ENCODE measurements at places on chromosomes 11 and 22.

DNA sequence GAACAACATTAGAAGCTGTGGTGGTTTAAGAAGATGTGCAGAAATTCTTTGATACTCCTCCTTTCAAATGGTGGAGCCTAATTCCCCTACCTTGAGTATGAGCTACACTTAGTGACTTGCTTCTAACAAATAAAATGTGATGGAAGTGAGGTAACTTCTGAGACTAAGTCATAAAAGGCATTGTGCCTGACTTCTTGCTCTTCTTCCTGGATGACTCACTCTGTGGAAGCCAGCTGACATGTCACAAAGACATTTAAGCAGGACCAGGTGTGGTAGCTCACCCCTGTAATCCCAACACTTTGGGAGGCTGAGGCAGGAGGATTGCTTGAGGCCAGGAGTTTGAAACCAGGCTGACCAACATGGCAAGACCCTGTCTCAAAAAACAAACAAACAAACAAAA lies 3.9 kb upstream of the PLA2G3 start:
- no peak for DNase-seq

DNA sequence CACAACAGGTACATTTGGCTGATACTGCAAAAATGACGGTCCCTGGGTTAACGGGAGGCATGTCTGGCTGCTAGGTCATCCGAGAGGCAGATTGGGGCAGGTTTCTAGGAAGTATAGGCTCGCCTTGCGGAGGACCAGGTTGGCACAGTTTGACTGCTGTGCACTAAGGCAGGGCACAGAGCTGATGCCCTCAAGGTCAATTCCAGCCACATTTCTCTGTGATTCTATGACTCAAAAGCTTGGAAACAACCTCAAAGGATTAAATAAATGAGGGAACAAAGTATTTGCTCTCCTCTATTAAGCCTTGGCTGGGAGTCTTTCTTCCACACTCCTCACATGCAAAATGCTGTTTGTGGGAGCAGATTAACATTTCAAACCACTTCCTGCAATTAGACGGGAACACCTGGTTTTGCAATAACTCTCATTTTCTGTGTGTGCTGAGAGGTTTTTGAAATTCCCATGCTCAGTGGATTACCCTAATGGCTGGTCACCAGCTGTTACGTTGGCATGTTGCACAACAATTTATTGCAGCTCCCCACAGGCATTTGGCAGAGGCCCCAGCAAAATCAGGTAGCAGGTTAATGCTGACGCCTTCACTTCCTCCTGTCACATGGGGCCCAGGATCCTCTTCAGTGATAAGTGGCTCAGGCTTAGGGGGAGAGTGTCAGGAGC lies 61.0 kb upstream of the PLET1 start:
- DNase-seq = peak; percentile 68

DNA sequence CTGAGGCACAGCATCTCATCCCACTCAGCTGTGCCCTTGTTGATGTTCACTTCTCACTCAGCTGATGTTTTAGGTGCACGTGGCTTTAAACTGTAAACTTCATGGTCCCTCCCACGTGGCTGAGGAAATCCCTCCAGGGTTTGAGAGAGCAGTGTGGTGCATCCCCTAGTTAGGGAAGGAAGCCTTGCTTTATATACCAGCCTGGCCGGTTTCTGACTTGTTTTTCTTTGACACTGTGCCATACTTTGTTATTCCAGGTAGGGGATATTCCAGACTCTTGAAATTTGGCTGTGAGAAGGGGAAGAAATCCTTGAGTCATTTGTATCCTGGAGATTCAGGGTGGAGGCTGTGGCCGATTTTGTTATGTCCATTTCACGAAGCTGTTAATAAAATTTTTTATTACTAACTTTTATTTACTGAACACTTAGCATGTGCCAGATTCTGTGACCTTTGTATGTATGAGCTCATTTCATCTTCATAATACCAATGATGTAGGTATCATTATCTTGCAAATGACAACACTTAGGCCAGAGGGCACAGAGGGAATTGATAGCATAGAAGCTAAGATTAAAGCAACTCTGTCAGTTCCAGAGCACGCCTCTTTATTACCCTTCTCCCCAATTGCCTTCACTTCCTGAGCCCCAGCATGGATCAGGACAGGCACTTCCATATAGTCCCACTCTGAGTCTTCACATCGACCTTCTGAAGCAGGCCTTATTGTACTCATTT lies 116.6 kb downstream of the NAV2 start:
- DNase-seq = no peak

DNA sequence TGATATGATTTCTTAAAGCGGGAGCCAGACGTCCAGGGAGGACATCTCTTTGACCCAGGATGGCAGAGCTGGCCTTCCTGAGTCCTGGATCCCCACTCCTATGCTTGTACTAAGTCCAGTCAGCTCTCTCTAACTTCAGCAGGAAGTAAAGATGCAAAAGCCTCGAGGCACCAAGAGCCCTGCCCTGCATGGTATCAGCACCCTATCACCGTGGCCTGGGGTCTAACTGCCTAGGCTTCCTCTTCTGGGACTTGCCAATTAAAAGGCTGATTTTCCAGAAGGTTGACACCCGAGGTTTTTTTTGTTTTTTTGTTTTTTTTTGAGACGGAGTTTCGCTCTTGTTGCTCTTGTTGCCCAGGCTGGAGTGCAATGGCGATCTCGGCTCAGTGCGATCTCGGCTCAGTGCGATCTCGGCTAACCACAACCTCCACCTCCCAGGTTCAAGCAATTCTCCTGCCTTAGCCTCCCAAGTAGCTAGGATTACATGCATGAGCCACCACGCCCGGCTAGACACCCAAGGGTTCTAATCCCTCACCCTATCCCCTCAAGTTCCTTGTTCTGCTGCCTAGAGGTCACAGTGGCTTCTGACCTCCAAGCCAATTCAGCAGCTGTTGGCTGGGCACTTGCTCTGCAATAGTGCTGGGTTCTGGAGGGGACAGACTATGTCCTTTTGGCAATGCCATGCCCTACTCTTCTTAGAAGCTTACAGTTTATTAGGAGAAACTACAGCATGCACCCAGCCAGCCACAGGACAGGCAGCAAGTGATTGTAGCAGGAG lies 50.6 kb upstream of the FTH1 start:
- no peak for DNase-seq

GRCh38 chr11:64711956-64712362 lies 11.0 kb downstream of the NRXN2 start:
- no peak for DNase-seq

- peak; percentile 57 for DNase-seq
Observed at GRCh38 chr22:37564111-37564711, 3.9 kb downstream of the CDC42EP1 start.

DNA sequence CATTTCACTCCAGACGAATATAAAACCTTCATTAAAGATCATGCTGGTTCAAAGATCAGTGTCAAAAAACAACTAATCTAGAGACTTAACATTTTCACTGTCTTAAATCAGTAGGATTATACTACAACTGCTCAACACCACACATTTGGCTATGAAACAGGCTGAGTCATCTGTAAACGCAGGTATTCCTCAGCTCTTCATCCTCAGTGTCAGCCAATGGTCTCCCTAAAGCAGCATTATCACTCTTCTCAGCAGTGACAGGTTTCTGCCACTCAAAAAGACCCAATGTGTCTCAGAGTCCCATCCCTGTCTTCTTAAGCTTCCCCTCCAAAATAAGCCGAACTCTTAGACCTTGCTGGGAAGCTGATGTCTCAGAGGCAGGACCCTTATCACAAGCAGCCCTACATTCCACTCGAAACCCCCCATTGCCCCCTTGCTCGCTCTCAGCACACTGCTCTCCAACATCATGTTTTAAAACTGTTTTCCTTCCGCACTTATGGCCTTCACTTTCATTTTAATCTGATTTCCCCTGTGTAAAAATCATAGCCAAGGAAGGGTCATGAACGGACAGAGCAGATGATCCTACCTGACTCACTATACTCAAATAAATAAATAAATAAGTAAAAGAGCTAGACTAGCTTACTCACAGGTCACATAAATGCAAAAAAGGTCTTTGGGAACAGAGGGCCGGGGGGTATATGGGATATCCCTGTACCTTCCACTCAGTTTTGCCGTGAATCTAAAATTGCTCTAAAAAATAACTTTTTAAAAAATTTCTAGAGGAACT lies 23.0 kb downstream of the CDON start:
- DNase-seq = no peak

GRCh38 chr11:8235925-8236324 lies 27.8 kb downstream of the LMO1 start:
- no peak for DNase-seq

DNA sequence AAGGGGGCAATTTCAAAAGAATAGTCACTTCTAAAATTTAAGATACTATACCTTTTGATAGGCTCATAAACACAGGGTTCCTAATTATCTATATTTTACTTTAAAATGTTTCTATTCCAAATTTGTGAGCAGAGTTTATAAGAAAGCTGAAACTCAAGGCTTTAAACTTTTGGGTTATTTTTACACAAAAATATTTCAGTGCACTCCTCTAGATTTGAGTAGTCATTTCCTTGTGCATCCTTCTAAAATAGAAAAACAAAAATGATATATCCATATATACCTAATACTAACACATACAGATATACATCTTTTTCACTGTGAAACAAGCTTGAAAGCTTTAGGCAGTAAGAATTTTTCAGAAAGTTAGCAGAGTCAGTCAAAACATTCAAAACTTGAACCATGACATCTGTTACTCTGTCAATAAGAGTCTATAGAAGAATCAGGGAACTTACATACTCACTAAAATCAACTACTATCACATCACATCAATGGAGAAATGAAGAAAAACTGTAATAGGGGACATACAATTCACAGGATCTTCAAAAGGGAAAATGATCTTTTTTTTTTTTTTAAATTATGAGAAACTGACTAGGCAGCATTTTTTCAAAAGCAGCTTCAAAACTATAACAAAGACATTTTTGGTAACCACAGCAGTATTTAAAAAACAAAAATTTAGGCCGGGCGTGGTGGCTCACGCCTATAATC lies 5.1 kb downstream of the PHF21A start:
- DNase-seq = no peak
